CD4-positive, alpha-beta T cell treated with Interferon alpha-2 for 1 hour (primary cell): ENCODE measurements at places on chromosomes 3 and 15.
A peak's percentile ranks its signal among the peaks of the same experiment; 100 is the strongest.

DNA sequence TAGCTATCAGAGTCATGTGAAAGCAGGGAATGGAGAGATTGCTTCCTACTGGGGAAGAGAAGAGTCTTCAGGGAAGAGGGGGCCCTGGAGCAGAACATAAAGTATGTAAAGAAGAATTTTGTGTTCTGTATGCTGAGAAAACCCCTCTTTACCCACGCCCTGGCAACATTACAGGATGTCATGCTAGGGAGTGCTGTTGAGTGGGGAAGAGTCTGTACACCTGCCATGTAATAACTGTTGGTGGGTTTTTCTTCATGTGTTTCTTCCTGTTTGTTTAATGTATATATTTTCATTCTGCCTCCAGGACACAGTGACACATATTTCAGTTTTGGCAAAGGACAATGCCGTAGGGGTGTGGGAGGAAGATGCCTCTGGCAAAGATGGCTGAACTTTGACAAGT, 122.8 kb upstream of the LPP start:
- no peak for DNase-seq

GRCh38 chr3:1087066-1087560, 5.7 kb upstream of the CNTN6 start:
- DNase-seq = no peak

DNA sequence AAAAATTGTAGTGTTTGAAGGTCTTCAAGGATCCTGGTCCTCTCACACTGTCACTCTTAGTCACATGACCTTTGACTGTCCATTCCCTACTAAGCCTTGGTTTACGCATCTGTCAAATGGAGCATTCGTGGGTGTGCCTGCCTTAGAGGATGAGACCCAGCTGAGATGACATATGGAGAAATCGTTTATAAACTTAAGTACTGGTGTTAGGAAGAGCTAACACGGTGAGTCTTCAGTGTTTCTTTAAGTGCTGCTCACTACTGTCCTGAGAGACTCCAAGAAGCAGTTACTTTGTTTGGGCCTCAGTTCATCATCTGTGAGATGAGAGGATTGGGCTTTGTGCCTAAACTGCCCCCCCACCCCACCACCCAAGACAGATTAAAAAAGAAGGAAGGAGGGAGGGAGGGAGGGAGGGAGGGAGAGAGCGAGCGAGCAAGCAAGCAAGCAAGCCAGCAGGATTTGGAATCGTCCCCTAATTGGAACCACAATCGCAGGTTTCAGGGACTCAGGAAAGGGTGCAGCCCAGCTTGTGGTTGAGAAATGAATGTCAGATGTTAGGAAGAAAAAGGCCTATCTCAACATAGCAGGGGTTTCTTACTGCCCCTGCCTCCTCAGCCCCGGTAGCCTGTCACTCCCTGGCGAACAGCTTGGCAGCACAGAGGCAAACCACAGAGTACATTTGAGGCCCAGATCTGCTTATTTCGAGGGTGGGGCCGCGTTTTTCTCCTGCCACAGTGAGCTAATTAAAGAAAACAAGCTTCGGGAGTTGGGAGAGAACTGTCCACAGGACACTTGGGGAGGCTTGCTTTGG, 32.7 kb downstream of the SMAD3 start:
- peak; percentile 29 for DNase-seq

- no peak for DNase-seq
These were observed 195.7 kb upstream of the ATP11B start for GRCh38 chr3:182597621-182598041.

DNA sequence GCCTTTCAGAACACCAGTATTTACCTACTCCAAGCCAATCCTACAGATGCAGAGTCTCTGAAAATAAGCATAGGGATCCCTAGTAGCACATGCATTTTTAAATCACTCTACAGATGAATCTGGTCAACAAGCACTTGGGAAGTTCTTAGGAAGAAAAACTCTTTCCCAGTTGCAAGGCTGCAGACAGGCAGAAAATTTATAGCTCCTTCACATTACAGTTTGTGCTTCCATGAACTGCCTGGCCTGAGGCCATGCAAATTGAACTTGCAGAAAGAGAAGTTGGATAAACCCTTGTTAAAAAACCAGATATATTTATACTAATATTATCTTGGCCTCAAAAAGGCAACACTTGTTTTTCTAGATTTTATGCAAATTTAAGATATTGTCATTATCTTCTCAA, 256.9 kb downstream of the EPHA3 start:
- no peak for DNase-seq

DNA sequence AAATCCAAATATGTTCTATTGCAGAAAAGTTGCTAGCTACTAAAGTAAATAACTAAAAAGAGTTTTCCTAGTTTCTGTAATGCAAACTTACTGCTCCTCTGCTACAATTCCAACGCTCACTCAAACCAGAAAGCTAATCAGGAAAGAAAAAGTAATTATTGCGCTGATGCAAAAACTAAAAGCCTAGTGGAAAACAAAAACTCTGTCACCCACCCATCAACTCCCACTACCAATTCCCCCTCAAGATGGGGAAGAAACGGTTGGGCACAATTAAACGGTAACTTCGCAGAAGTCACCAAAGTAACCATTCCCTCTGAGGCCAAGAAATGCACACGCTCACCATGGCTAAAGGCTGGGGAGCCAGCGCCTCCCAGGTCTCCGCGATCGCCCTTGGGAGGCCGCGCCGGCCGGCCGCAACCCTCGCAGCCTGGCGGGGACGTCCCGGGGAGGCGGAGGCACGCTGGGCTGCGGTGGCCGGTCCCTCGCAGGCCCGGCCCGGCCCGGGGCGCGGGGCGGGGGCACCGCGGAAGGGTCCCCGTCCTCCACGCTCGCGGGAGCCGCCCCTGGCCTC, 684 bp downstream of the SLTM start:
- no peak for DNase-seq

DNA sequence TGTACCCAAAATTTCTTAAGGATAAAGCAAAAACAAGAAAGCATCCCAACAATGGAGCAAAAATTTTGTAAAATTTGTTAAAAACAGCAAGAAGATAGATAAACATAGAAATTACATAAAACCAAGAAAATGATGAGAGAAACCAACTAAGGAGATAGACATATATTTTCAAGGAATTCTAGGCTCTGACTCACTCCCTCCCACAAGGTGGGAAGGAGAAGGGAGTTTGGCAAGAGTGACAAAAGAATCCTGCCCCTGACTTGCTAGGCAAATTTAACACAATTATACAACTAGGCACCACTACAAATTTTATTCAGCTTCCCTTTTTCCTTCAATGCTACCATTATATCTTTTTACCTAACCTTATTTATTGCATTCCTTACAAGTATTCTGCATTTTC, 70.9 kb downstream of the MYO9A start:
- DNase-seq = no peak

DNA sequence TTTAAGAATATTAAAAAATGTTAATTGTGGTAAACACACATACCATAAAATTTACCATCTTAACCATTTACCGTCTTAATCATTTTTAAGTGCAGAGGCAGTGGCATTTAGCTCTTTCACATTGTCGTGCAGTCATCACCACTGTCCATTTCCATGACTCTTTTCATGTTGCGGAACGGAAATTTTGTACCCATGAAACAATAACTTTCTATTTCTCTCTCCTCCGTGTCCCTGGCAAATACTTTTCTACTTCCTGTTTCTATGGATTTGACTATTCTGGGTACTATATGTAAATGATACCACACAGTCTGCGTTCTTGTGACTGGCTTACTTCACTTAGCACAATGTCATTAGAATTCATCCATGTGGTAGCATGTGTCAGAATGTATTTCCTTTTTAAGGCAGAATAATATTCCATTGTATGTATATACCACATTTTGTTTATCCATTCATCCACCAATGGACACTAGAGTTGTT, 27.9 kb downstream of the AKAP13 start:
- peak; percentile 59 for DNase-seq

DNA sequence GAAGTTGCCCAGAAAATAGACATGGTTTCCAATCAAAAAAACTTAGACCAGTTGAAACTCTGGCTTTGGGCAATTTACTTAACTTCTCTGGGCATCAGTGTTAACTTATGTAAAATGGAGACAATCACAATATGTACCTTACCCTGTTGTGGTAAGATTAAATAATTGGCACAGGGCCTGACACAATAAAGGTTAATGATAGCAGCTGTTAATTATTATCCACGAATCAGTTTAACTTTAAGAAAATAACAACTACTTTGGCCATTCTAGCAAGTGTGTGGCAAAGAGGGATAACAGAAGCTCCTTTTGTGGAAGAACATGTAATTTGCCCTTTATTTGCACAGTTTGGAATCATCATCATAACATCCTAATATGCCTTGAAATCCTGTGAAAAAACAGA, 787.6 kb downstream of the FHIT start:
- no peak for DNase-seq

DNA sequence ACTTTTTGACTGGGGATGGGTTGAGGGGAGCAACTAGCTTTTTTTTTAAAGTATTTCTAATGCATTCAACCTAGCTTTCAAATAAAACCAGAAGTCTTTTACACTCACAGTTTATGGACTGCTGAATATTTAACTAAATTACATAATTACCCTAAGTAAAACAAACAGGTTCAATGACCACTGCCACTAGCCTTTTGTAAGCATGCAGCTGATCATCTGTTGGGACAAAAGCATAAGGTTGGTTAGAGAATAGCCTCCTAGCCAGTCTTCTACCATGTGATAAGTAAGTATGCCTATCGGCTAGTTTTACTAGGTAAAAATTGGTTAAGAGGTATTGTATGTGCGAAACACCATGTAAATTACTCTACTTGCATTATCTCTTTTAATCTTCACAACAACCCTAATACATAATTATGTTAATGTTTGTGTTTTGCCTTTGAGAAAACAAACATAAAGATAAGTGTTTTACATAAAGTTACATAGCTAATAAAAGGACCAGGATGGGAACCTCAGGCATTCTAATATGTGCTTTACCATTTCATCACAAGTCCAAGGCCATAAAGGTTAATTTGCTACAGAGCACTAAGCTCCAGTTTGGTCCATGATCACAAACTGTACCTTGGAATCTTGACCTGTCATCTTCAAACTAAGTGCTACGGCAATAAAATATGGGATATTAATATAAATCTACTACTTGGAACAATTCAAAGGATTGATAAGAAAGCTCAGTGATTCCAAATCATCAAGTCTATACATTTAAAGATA, 13.2 kb downstream of the PFN2 start:
- no peak for DNase-seq

DNA sequence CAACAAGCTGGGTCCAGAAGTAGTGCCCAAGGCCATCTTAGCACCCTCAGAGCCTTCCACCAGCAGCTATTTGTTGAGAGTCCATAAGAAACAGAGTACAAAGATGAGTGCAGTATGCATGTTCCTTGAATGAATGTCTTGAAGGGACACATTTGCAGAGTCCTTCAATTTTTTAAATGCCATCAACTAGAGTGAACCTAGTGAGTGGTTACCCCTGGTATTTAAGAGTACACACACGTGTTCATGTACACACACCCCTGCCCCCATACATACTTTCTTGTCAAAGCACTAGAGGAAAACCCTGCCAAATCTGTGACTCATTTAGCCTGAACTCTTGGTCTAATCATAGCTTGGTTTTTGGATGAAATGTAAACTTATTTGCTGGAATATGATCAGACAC, 84.5 kb upstream of the GALNT15 start:
- no peak for DNase-seq

DNA sequence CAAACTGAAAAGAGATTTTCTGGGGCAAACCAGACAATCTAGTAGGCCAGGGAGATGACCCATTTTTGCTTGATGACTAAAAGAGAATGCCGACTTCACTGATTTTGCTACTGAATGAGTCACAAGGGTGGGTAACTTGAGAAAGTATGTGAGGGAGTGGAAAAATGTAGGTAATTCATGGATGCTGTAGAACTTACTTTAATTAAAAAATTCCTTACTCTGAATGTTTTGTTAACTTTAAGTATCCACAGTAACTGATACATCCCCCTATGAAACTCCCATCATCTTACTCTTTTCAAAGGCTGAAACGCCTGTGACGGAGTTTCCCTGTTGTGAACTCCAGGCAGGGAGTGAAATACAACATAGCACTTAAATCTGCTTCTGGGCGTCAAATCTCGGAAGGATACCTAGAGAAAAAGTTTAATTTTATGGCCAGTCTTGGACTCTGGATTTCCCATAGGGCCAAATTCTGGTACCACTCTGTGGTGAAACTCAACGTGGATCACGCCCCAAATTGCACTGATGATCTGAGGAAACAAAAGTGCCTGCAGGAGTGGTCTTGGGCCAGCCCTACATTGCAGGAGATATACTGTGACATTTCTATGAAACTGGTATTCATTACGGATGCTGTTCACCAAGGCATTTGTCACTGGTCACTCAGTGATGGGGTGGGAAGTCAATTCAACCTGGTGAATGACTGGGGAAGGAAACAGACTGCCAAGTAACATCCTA, 24.0 kb downstream of the GOLIM4 start:
- DNase-seq = no peak

DNA sequence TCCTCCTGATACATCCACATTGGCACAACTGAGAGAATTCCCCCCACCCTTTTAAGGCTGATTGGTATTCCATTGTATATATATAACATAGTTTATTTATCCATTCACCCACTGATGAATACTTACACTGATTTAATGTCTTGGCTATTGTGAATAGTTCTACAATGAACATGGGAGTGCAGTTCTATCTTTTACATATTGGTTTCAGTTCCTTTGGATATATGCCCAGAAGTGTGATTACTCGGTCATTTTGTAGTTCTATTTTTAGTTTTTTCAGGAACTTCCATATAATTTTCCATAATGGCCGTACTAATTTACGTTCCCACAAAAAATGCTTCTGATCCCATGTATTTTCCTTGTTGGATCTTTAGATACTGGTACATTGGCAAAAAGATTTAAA, 135.3 kb downstream of the FMN1 start:
- no peak for DNase-seq

- DNase-seq = no peak
These were observed 16.0 kb upstream of the ADIPOQ start for GRCh38 chr3:186826410-186826975.

- no peak for DNase-seq
These were observed 9.0 kb downstream of the FBN1 start for GRCh38 chr15:48636511-48636910.

GRCh38 chr15:31494786-31495185, 168.2 kb downstream of the KLF13 start:
- DNase-seq = no peak

DNA sequence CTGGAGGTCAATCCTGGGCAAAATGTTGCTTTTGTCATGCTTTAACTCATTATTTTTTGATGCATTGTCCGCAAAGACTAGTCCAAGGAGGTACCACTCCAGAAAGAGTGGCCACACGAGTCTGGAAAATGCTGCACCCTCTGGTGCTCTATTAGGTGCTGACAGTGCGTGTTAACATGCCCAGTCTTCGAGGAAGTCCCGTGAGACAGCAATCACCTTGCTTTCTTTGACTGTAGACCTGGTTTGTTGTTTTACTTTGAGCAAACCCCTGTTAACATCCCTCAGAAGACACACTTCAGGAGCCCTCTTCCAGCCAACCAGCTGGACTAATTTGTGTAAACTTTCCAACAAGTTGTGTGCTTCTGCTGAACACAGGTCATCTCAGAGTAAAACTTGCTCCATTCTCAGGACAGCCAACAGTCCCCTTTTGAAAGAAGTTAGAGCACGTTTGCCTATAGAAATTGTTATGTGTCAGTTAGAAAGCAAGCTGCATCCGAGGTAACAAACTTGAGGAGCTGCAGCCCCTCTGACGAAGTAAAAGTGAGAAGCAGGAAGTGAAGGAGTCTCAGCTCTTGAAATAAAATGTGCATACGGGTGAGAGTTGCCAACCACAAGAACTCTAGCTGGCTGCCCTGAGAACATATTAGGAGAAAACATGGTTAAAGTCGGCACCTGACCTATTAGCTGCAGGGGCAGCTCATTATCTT, 205.0 kb downstream of the LPP start:
- DNase-seq = peak; percentile 9
